Spleen (tissue), 13 donors: ENCODE measurements at places on chromosomes 13 and 19.

DNA sequence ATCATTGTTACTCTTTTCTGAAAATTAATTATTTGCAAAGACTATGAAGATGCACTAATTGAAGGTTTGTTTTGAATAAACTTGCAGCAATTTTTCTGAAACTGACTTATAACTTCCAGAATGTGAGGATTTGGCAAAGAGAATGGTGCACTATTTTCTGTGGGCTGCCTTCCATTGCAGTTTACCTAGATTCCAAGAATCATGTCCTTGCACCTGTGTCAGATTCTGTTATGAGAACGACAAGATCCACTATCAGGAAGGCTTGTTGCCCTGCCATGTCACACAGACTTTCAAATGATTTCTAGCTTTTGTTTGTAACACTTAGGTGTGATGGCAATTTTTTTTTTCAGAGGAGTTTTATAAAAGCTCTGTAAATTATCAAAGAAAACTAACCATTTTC is 5.6 kb upstream of the SLAIN1 start:
- no peak for DNase-seq
- H3K4me1 ChIP-seq: peaks cover 11% of the 10 kb centered on the region
- H3K4me3 ChIP-seq: no peak overlapping the region

GRCh38 chr13:114140131-114140905 is 7.9 kb upstream of the RASA3 start:
- no peaks in the 10 kb centered on the region for H3K27me3 ChIP-seq
- DNase-seq: peak; percentile 80
- no peaks in the 10 kb centered on the region for H3K36me3 ChIP-seq
- H3K4me1 ChIP-seq: peaks cover 54% of the 10 kb centered on the region
- H3K27ac ChIP-seq: peak overlapping the region; percentile 40

- peaks cover 8% of the 10 kb centered on the region for H3K4me1 ChIP-seq
- no peak overlapping the region for H3K27ac ChIP-seq
- no peak for DNase-seq
- no peaks in the 10 kb centered on the region for H3K36me3 ChIP-seq
- no peaks in the 10 kb centered on the region for H3K27me3 ChIP-seq
- H3K4me3 ChIP-seq: no peak overlapping the region
Observed at GRCh38 chr19:14305706-14306105, 75.5 kb upstream of the ADGRE5 start.

GRCh38 chr13:21894703-21895699 is 224.1 kb downstream of the FGF9 start:
- no peak overlapping the region for H3K27ac ChIP-seq
- no peaks in the 10 kb centered on the region for H3K4me1 ChIP-seq
- no peaks in the 10 kb centered on the region for H3K27me3 ChIP-seq
- H3K36me3 ChIP-seq: no peaks in the 10 kb centered on the region
- no peak for DNase-seq

DNA sequence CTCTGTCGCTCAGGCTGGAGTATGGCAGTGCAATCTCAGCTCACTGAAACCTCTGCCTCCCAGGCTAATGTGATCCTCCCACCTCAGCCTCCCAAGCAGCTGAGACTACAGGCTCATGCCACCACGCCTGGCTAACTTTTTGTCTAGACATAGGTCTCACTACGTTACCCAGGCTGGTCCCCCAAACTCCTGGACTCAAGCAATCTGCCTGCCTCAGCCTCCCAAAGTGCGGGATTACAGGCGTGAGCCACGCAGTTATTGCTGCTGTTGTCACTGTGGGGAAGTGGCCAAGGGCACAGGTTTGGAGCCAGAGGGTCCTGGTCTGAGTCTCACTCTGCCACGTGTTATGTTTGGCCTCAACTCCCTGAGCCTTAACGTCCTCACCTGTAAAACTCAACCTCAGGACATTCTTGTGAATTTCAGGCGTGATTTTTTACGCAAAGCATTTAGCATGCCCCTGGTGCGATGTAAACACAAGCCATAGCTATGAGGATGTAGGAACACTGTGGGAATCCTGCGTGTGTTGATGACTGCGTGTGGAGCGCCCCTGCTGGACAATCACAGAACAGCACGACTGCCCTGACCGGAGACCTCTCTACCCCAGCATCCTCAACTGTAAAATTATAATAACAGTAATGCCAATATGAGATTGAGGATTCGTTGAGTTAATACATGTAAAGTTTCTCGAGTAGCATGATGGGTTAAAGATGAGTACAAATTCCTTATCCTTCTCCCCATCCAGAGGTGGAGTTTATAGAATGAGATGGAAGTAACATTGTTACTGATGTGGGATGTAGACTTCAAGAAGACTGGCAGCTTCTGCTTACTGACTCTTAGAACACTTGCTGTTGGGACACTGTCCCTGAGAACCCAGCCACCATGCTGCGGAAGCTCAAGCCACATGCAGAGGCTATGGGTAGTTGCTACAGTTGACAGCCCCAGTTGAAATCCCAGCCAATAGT is 41.8 kb upstream of the PNMA8B start:
- H3K27ac ChIP-seq: no peak overlapping the region
- H3K4me1 ChIP-seq: peaks cover 8% of the 10 kb centered on the region
- peaks cover 6% of the 10 kb centered on the region for H3K27me3 ChIP-seq
- H3K36me3 ChIP-seq: no peaks in the 10 kb centered on the region
